ENCODE measurements at places on chromosomes 4 and X. TPM values are rescaled to one million over a fixed set of nuclear protein-coding genes. Genes with fewer than 3 reads are reported as not detected.
A peak's percentile ranks its signal among the peaks of the same experiment; 100 is the strongest.

TMPRSS11F gene
- 0.17 TPM for polyA plus RNA-seq

DNA sequence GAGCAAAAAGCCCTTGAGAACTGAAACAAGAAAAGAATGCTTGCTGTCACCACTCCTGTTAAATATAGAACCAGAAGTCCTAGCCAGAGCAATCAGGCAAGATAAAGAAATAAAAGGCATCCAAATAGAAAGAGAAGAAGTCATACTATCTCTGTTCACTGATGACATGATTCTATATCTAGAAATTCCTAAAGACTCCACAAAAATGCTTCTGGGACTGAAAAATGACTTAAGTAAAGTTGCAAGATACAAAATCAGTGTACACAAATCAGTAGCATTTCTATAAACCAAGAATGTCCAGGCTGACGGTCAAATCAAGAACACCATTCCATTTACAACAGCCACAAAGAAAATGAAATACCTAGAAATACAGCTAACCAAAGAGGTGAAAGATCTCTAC, 552.7 kb upstream of the SLIT2 start:
- DNase-seq, result no peak

CDS1 gene
- polyA plus RNA-seq, result 1.7 TPM

DNA sequence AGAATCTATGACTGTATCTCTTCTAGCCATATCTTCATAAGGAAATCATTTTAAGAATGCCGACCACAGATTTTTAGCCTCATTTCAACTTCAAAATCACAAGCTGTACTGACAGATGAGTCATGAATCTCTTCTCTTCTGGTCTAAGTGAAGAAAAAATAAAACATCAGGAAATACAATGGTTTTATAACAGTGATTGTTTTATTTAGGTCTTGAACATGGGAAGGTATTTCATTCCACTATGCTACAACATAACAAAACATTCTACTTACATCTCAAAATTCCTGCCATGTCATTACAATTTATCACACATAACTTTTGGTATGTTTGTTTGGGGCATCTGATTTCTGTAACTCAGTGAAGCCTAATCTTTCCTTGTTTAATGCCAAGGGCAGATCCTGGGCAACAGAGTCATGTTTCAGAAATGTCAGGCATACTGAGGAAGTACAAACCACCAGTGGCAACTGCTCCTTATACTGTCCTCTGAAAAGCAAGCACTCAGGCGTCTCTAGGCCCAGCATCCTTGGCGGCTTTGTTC, 325.0 kb downstream of the PDHA2 start:
- DNase-seq, result no peak

DNA sequence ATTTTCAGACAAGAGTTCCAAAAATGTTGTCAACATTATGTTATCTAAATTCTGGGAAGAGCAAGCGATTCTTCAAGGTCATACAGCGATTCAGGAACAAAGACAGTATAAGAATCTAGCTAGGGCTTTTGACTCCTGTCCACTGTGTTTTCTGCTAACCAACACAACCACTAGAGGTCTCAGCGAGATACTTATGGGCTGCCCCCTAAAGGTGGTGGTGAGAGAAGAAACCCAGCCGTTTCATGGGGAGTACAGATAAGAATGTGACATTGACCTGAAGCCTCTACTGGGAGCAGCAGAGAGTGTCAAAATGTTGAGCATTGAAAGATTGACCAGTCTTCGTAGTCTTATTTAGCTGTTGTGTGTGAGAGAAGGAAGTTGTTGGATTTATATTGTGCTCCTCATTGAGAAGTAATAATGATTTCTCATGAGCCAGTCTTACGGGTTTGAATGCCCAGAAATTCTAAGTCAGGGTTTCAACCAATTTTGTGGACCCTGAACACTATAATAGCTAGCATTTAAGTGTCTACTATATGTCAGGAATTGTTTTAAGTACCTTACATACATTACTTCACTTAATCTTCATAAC, 168.3 kb downstream of the SPRY1 start:
- no peak for DNase-seq

DNA sequence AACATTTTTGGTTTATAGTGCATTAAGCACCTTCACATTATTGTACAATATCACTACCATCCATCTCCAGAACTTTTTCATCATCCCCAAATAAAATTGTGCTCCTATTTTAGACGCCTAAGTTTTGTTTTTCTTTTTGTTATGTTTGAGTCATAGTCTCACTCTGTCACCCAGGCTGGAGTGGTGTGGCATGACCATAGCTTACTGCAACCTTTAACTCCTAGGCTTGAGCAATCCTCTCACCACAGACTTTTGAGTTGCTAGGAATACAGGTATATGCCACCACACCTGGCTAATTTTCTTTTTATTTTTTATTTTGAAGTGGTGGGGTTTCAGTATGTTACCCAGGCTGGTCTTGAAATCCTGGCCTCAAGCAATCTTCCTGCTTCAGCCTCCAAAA, 33.9 kb downstream of the PRSS12 start:
- DNase-seq, result no peak

DNA sequence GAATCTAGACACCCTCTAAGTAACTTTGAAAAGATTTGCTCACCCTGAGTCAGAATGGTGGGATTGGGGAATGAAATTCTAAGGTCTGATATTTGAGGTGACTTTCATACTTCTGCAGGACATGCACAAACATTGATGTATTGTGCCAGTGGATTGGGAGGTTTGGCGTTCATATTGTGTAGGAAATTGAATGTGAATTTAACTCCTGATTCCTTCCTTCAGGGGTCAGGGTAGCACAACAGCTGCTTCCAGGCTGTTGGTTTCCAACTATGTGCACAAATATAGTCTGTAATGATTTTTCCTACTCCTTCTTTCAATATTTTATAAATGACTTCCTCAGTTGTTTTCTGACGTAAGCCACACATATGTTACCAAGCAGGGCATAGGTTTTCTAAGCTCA, 3.1 kb downstream of the IL1RAPL1 start:
- no peak for DNase-seq

- DNase-seq, result no peak
Observed at GRCh38 chr4:188780686-188781085, 641.4 kb downstream of the TRIML1 start.

QDPR gene
- polyA plus RNA-seq, result 97.2 TPM

GRCh38 chrX:23514082-23514481, 153.2 kb upstream of the PRDX4 start:
- DNase-seq, result no peak

TGIF2LX gene
- polyA plus RNA-seq, result not detected

DNA sequence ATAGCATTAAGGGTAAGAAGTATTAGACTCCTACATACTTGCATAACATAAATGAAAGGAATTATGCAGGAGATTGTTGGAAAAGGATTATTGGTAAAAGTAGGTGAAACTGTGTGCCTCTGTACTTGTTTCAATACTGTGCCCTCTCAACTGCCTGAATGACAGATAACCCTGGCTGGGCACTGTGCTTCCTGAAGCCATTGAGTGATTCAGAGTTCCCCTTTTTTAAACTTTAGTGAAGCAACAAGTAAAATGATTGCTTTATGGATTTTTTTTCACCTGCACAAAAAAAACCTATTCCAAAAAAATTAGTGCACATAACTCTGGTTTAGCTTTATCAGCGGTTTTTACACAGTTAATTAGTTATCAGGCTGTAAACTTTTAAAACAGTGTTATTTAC, 204.8 kb downstream of the TRAM1L1 start:
- no peak for DNase-seq

- DNase-seq, result peak; percentile 67
Observed at GRCh38 chrX:154046031-154046781, 26.5 kb upstream of the IRAK1 start.

- no peak for DNase-seq
Observed at GRCh38 chr4:20711335-20711734, 11.1 kb downstream of the PACRGL start.

- no peak for DNase-seq
Observed at GRCh38 chr4:36081185-36081584, 163.1 kb downstream of the ARAP2 start.

ETDA gene
- not detected for polyA plus RNA-seq

LONRF3 gene
- polyA plus RNA-seq, result 1.2 TPM

KIAA1210 gene
- 0.28 TPM for polyA plus RNA-seq

GABRG1 gene
- not detected for polyA plus RNA-seq

- no peak for DNase-seq
Observed at GRCh38 chrX:10949541-10949940, 161.6 kb upstream of the HCCS start.

DNA sequence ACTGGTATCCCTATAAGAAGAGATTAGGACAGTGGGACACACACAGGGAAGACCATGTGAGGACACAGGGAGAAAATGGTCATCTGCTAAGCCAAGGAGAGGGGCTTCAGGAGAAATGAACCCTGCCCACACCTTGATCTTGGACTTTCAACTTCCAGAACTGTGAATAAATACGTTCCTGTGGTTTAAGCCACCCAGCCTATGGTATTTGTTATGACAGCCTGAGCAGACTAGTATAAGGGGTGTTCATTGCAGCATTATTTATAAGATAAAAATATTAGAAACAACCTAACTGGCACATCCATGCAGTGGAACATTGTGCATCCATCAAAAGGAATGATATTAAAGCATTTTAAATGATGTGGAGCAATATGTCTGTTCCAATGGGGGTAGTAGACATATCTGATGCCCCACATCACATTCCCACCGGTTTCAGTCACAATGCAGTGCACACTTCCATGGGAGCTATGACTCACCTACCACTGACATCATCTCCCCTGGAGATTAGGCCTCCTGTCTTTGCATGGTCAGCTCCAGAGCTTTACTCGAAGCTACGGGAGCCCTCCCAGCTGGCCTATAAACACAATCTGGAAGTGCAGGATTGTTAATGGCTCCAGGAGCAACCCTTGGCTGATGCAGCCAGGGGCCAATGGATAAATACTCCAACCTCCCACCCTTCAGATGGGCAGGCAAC, 38.9 kb upstream of the MAMLD1 start:
- no peak for DNase-seq

AKAP4 gene
- 0.59 TPM for polyA plus RNA-seq

GRCh38 chr4:101843054-101843453, 52.5 kb downstream of the BANK1 start:
- DNase-seq, result no peak

DNA sequence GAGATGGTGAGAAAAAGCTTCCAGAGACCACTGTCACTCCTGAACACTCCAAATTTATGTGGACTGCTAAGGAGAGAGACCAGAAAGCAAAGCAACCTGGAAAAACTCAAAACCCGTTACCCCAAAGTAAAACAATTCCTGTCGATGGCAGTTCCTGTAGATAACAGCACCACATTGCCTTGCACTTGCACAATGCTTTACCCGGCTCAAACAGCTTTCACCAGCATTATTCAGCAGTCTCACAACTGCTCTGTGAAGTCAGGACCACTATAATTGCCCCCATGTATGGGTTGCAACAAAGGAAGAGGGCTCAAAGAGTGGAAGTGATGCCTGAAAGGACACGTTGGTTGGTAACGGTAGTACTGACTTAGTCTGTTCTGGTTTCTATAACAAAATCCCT, 234.8 kb downstream of the BCOR start:
- no peak for DNase-seq

DNA sequence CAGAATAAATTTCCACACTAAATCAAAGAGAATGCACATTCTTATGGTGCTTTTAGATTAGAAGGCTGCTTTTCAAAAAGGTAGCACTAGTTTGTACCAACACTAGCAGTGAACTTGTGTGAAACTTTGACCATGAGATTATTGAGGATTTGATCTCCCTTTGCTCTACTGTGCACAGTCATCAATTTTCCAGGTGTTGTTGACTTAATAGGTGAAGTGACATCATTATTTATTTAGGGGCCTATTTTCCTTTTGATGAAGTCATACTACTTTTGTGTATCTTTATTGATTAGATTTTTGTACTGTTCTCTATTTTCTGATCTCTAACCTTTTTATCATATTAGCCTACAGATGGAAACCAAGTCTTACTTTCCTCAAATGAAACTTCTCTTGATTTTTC, 507.9 kb upstream of the LCORL start:
- DNase-seq, result no peak

DNA sequence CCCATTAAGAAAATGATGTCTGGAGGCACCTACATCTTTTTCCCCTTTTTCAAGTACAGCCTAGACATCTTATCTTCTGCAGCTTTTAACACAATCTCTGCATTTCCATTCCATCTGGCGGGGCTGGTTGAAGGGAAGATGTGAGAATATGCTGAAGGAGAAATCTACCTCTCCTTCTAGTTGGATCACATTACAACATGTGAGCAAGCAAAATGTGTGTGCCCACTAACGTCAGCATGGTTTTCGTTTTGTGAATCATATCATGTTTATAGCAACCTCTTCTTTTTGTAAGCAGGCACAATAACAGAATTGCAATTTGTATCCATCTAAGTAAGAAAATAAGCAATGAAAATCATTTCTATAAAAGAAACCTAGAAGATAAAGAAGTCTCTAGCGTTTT, 28.9 kb upstream of the MID1 start:
- DNase-seq, result no peak

CT45A2 gene
- not detected for polyA plus RNA-seq

DNA sequence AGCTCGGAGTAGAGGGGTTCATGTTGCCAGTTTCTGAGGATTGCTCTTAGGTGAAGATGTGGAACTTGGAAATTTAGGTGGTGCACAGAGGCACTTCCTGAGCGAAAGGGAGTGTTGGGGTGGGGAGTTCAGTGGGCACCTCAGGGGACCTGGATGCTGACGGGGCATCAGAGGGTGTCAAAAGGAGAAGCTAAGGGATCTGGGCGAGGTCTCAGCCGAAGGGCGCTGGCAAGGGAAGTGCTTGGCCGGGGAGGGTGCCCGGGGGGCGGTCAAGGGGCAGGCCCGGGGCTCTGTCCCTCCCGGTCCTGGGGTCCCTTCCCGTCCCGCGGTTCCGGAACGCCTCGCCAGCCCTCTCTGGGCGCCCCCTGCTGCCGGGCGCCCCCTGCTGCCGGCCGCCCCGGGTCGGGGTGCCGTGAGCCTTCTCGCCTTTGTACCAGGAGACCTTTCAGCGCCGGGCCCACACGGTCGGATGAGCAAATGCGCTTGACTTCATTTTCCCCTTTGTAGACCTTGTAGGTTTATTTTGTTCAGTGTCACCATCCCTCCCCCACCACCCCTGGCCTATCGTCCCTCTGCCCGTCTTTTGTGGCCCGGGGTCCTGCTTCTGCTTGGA, 3.0 kb upstream of the PHOX2B start:
- DNase-seq, result no peak

DNA sequence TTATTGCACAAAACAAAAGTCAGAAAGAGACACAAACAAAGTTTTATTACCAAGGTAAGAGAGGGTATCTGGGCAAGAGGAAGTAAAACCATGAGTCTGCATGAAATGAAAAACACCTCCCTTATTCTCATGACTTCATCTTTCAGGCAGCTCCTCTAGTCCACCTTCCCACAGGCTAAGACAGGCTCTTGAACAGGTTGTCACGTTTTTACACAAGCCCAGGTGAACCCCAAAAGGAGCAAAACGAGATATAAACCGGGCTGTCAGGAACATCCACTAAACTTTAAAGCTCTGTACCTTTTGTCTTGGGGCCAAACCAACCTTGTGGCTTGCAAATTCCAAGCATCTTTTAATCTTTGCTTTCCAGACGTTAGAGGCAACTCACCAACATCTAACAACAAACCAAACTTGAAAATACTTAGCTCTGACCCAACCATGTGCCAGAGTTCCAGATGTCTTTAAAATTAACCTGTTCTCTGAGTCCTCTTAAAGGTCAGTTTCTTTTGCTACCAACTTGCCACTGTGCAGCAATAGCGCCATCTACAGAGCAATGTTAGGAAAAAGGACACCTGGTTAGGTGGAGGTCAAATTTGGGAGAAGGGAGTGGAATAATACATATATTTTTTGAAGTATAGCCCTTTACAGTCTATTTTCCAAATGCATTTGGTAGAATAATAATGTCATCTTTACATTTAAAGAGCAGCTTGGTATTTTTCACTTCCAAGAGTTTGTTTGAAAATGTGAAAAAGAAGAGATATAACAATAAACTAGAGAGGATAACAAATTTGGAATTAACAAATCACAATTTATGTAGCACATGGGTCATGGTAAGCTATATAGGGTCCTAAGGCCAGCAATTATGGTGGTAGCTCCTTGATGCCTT, 73.1 kb downstream of the QRFPR start:
- no peak for DNase-seq
